ENCODE measurements at places on chromosomes 3 and 15.

DNA sequence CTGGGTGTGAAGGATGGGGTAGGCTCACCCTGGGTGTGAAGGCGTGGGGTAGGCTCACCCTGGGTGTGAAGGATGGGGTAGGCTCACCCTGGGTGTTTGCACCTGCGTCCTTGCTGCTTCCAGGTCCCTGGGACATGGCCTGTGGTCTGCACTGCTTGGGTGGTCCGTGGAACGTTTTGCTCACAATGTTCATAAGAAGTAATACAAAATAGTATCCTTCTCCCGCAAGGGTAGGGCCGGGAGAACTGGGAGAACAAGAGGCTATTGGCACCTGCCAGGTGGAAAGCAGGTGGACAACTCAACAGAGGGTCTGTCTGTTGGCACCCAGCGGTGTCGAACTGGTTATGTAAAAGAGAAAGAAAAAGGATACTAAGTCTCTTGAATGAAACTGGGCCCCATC, 17.0 kb upstream of the PCSK6 start:
- DNase-seq = no peak

DNA sequence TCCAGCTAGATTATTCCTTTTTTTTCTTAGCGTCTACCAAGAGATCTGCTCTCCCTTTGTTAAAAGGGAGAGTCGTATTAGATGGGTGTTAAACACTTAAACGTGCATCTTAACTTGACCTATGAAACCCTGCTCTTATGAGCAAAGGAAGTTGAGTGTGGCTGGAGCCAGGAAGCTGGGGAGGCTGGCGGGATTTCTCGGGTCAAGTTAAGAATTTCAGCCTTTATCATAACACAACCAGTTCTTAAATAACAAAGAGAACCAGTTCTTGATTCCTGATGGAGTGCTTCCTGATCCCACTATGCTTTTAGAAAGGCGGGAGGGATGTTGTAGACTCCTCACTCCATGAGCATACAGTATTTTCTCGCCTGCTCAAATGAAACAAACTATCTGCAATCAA, 215.1 kb downstream of the ITPR1 start:
- DNase-seq = no peak

- no peak for DNase-seq
Observed at GRCh38 chr15:100689131-100689899, 86.9 kb downstream of the ASB7 start.

DNA sequence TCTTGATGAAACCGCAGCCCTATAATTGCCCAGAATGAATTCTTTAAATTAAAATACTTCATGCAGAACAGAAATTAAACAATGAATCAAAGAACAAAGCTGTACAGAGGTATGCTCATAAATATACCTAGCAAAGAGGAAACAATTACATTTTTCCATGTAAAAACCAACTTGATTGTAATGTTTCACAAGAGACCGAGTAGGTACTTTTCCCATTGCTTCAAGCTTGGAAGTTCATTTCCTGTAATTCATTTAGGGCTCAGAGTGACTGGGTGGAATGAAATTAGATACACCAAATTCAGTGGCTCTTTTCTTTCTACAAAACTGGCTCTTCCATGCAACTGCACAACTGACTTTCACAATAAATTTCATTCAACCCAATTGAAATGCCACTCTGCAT, 51.4 kb downstream of the FHIT start:
- no peak for DNase-seq

GRCh38 chr15:62453981-62454380, 288.9 kb upstream of the C2CD4B start:
- DNase-seq = no peak

DNA sequence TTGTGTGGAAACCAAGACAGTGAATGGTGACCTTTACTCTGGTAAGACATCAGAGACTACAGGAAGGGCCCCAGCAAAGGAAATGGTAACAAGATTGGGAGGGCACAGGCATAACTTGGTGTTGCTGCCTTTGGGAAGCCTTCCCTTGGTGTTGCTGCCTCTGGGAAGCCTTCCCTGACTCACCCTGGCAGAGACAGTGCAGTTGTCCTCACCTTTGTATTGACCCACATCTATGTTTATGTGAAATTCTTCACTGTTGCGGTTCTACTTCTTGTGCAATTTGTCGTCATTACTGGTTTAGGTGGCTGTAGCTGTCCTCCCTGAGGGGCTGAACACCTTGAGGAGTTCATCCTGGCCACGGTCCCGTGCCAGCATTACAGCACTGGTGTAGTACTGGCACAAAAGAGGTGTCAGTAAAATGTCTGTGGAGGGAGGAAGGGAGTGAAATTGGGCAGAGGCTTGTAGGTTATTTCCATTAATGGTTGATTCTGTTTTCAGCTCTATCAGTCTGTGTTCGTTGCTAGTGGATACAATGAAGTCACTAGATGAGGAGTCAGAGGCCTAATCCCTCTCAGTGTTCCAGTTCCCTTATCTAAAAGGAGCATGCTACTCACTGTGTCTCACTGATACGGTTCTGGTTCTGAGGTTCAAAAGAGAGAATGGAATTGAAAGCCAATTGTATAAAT, 21.6 kb downstream of the IFT122 start:
- DNase-seq = no peak

DNA sequence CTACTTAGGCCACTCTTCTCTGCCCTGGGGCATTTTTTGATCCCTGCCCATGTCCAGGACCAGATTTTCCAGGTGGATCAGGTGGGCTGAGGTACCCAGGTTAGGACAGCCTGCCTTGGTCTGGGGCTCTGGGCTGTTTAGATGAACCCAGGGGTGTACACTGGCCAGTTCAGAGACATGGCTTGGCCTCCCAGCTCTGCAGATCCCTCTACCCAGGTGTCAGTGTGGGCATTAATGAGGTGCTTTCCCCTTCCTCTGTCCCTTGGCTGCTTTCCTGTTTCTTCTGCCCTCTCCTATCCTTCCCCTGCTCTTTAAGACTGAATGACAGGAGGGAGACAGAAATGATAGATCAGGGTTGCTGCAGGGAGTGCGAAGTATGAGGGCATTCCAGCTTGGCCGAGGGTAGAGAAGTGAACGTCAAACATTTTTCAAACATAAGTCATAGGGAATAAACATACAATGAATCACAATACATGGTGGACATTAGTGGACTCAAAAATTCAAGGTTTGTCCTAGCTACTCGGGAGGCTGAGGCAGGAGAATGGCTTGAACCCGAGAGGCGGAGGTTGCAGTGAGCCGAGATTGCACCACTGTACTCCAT, 30.5 kb downstream of the RTP1 start:
- DNase-seq = no peak

DNA sequence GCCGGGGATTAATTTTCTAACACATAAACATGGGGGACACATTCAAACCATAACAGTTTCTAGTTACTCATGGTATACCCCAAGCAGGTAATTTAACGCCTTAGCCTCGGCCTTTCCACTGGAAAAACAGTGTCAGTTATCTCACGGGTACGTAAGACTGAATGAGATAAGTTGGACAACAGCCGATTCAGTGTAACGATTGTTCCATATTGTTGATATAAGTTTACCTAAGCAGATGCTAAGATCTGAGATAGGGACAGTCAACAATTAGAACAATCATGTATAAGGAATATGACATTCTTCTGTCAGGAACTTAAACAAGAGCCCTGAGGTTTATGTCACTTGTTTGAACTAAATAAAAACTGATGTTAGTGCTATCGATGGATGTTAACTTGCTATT, 130.8 kb downstream of the GHSR start:
- no peak for DNase-seq

GRCh38 chr3:44342176-44342790, 3.7 kb downstream of the TCAIM start:
- no peak for DNase-seq

- DNase-seq = no peak
Observed at GRCh38 chr3:134600206-134600605, 50.6 kb downstream of the KY start.

Measured in activated effector memory CD4-positive, alpha-beta T cell treated with Interleukin-2 at 50 U/mL for 16 hours (primary cell).